ENCODE measurements at places on chromosomes 16 and 17.

GRCh38 chr17:21289902-21290571, 5.5 kb downstream of the MAP2K3 start:
- no peak for DNase-seq

DNA sequence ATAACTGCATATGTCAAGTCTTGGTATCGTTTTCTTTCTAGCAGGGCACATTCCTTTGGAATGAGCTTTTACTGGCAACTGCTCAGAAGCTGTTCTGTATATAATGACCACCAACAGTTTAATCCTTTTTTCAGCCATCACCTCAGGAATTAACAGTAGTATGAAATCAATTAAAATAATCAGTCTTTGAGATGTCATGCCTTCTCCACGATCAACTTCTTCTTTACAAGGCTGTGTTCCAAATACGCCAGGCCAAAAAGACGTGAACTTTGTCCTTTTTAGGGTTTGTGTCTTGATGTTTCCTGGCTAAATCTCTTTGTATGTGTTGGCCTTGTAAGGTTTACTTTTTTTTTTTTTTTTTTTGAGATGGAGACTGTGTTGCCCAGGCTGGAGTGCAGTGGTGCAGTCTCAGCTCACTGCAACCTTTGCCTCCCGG, 54.9 kb downstream of the ABCC1 start:
- DNase-seq, result no peak

GRCh38 chr16:88835383-88835782, 21.4 kb downstream of the GALNS start:
- DNase-seq, result no peak

GRCh38 chr17:73423806-73424205, 112.0 kb upstream of the CDC42EP4 start:
- no peak for DNase-seq

GRCh38 chr16:8430401-8430800, 159.9 kb downstream of the TMEM114 start:
- DNase-seq, result no peak

GRCh38 chr17:8976638-8977037, 11.1 kb upstream of the PIK3R5 start:
- DNase-seq, result no peak

GRCh38 chr17:43778337-43779144, at the start of gene DUSP3:
TSS of gene DUSP3 (minus strand) at chr17:43778977. CDS start at chr17:43778924, 53 bp downstream.
- DNase-seq, result peak; percentile 69

DNA sequence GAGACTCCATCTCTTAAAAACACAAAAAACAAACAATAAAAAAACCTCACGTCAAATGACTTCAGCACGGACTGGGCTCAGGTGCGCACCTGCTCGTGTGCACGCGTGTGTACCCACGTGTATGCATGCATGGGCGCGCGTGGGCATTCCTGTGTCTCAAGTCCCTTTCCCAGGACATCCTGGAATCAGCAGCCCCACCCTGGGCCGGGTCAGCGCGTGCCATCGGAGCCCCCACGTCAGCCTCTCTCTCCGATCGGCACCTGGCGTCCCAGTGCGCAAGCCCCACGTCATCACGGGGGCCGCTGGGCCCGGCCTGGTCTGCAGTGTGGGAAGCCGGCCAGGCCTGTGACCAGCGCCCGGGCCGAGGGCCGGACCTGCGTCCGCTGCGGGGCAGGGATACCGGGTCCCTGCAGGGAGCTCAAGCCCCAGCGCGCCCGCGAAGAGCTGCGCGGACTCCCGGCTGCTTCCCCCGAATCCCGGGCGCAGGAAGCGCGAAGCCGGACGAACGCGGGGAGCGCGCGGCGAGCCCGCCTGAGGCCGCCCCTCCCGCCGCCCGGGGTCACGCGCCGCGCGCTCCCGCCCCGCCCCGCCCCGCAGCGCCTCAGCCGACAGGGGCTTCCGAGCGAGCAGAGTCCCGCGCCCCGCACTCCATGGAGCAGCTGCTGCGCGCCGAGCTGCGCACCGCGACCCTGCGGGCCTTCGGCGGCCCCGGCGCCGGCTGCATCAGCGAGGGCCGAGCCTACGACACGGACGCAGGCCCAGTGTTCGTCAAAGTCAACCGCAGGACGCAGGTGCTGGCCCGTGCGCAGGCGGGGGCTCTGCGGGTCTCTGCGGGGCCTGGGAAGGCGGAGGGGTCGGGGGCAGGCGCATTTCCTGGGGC, at the start of gene FN3K:
FN3K (plus strand) TSS at position 629 of the 880 bp plus-strand sequence; CDS start at position 651, 22 bp downstream.
- DNase-seq, result no peak

- no peak for DNase-seq
Observed at GRCh38 chr16:19006446-19007315, 22.9 kb downstream of the TMC7 start.

DNA sequence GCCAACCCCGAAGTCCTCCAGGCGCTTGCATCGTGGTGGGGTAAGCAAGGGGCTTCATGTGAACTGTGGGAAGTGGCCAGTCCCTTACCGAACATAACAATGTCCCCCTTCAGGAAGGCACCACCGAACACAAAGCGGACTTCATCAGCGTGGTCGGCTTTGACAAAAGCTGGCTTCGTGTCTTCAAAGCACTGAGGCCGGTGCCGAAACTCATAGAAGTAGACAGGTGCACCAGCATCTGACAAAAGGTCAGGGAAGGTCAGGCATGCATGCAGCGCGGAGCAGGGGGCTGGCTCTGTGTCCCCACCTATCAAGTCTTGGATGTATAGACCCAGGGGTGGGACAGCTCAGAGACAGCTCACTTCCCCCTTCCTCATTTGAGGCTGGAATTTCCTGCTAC, 16.6 kb upstream of the CES1 start:
- no peak for DNase-seq

All from stimulated activated CD4-positive, alpha-beta T cell treated with anti-CD3 and anti-CD28 coated beads, Interleukin-4, amount 100 ng/mL, for 24 hours (primary cell).